Mucosa of gallbladder (tissue), 1 donor: ENCODE measurements at places on chromosomes 1 and 21.

GRCh38 chr1:94434365-94435045 lies 16.3 kb downstream of the ABCD3 start:
- DNase-seq = no peak

DNA sequence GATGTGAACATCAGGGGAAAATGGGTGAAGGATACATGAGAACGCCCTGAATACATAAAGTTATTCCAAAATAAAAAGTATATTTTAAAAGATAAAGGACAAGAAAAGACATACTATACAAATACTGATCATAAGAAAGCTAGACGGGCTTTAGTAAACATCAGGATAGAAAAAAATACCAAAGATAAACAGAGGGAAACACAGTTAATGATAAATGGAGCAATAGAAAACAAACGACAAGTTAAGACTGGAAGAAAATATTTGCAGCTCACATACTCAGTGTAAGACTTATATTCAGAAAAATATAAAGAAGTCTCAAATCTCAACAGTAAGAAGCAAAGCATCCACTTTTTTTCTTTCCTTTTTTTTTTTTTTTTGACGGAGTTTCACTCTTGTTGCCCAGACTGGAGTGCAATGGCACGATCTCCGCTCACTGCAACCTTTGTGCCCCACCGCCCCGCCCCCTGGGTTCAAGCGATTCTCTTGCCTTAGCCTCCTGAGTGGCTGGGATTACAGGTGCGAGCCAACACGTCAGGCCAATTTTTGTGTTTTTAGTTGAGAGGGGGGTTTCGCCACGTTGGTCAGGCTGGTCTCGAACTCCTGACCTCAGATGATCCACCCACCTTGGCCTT lies 94.8 kb downstream of the OMA1 start:
- DNase-seq = no peak

GRCh38 chr1:197924516-197925123 lies 7.4 kb downstream of the LHX9 start:
- no peak for DNase-seq

GRCh38 chr1:171597203-171597602 lies 24.8 kb upstream of the MYOCOS start:
- DNase-seq = no peak

- DNase-seq = no peak
Measured at GRCh38 chr1:240402326-240402725, 209.6 kb downstream of the GREM2 start.

GRCh38 chr1:224498574-224499170 lies 64.1 kb upstream of the WDR26 start:
- no peak for DNase-seq

GRCh38 chr1:156065212-156065611 lies 4.3 kb downstream of the RAB25 start:
- no peak for DNase-seq

GRCh38 chr1:53625766-53626520 lies 113.0 kb downstream of the GLIS1 start:
- peak; percentile 6 for DNase-seq
